CD8-positive, alpha-beta T cell (primary cell): ENCODE measurements at places on chromosomes 16 and 17.

- DNase-seq, result no peak
These were observed 58.9 kb upstream of the CLEC3A start for GRCh38 chr16:77963185-77964044.

- no peak for DNase-seq
These were observed 30.4 kb upstream of the TAOK1 start for GRCh38 chr17:29359777-29360176.

DNA sequence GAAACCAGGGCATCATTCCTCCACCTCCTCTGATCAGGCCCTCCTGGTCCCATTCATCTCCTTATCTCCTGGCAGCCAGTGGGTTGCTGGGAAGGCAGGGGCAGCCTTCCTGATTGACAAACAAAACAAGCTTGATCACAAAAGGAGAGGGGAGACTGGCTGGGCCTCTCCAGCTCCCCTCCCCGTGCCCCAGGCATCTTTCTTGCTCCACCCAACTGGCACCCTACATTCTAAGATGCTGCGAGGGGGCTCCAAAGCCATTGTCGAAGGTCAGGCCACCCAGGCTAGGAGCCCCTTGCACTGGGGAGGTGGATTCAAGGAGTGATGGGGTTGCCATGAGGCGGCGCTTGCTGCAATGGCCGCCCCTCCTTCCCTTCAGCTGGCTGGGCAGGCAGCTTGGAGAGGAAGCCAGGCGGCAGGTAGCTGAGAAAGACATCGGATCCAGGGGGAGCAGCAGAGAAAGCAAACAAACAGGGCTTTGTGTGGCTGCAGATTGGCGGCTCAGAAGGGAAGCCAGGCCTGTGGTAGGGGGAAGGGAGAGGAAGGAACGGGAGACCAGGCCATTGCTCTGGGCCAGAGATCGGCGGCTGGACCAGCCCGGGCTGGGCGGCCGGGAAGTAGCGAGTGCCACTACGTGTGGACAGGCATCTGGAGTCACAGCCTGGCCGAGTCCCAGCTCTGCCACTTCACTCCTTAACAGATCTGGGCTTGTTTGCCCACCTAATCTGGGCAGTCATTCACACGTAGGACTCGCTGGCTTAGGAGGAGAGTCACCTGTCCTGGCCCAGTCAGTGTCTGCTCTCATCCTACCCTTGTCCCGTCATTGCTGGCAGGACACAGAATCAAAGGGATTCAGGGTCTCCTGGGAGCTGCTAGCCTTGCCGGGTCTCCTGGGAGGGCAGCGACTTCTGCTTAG, 12.3 kb downstream of the RAI1 start:
- no peak for DNase-seq

GRCh38 chr17:15274017-15274416, 8.9 kb upstream of the PMP22 start:
- no peak for DNase-seq

DNA sequence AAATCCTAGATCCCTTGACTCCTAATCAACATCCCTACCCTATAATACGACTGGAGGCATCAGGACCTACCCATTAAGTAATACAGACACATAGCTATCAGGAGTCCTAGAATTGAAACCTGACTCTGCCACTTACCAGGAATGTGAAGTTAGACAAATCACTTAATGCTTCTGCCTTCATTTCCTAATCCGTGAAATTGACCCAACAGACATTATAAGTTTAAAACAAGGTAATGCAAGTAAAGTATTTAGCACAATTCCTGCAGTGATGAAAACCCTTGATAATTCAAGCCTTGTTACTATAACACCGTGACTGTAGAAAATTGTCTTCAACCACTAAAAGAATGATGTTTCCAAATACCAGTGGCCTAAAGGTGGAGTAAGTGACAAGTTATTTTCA, 150.2 kb downstream of the KCNJ2 start:
- DNase-seq, result no peak

GRCh38 chr17:46179375-46179999, 13.7 kb downstream of the KANSL1 start:
- DNase-seq, result no peak

DNA sequence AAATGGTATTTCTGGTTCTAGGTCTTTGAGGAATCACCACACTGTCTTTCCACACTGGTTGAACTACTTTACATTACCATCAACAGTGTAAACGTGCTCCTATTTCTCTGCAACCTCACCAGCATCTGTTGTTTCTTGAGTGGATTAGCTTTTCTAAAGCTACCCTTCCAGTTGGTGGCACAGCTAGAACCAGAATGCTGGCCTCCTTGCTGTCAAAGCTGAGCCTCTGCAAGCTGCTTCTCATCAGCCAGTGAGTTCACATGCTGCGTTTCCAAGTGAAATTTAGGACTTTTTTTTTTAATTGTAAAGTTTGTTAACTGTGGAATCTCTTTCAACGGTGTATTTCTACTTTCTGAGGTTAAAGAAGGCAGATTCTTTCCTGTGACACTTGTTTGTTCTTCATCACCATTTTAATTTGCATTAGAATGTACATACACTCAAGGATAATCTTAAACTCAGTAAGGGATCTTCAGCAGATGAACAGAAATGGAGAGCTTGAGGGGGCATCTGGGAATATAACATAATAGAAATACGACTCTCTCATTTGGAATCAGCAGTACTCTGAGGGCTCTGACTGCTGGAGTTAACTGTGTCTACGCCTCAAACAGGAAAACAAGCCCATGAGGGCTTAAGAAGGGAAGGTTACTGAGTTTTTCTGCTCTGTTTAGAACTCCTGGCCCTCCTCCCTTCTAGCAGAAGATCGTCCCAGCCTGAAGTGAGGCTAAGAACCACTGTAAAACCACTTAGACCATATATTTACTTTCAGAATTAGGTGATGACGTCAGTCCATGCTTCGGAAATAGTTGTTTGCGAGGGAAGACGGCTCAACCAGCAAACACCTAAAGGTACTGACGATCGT, 148.4 kb upstream of the FAM20A start:
- DNase-seq, result no peak

GRCh38 chr16:89363621-89364393, 126.6 kb downstream of the ANKRD11 start:
- DNase-seq, result peak; percentile 21

DNA sequence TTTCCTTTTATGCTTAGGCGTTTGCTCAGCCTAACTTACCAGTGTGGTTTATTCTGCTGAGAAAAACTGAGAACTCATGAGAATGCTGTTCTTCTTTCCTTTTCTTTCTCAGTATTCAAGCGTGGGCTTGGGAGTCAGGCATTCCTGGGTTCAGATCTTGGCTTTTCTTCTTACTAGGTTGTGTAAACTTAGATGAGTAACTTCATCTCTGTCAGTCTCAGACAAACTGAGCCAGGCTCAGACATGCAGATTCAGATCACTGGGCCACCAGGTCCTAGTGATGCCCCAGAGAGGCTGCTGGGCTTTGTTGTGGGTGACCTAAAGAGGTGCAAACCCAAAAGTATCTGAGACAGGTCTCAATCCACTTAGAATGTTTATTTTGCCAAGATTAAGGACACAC, 95.8 kb upstream of the MPHOSPH6 start:
- no peak for DNase-seq

DNA sequence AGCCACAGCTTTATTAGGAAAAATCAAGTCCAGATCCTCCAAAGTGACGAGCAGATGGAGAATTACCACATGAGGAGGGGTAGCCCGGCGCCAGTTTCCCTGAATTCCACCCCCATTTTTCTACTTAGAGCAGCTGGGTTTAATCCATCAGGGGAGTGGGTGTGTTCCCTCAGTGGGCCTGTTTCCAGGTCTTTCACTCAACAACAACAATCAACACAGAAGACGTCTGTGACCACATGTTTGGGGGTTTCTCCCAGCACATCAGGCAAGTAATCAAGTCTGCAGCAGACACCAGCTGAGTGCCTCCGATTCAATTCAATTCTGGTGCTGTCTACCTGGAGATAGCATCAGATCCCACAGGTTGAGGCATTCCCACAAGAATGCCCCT, 6.8 kb downstream of the SLC6A2 start:
- no peak for DNase-seq

DNA sequence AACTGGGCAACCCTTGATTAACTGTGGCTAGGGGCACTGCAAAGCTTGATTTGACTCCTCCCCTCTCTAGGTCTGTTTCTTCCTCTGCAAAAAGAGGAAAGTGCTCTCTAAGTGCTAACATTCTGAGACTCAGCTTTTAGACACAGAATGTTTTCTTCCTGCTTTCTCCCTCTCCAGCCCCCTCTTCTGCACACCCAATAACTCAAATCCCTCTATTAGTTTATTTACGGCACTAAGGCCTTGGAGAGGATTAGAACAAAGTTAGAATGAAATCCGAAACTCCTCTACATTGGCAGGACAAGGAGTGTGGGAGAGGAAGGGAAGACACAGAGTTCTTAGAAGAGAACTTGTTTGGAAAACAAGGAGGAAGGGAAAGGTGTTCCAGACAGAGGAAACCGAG, 3.3 kb upstream of the SBK1 start:
- DNase-seq, result no peak

DNA sequence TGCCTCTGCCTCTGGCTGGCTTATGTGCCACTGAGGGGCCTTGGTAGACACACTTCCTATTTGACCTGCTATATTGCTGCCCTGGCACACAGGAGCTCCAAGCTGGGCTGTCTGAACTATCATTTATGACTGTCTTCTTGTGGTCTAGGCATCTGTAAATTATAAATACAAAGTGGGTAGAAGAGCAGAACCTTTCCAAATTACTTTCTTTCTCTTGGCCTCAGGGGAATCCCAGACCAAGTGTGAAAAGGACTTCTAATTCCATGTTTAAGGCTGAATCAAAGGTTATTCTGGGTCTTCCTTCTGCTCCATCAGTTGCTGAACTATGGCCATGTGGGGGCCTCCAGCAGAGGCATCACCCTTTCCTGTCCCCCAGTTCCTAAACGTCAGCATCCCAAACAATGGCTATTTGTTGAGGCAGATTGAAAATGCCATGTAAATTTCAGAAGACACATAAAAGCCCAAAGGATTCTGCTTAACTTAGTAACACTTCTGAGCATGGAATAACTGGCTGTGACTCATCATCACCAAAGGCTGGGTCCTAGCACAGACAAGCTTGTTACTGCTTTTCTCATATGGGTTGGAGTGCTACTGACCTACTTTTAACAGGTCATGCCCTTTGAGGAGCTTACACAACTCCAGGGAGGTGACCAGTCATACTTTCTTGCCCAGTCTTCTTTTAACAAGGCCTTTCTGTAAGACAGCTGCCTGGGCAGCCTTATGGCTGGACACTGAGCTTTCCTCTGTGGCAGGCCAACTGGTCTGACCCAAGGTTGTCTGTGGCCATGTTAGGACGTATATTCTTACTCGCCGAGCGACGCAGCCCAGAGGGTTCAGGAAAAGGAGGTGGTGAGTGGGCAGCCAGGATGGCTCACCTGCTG, 154.8 kb downstream of the VPS53 start:
- DNase-seq, result no peak

DNA sequence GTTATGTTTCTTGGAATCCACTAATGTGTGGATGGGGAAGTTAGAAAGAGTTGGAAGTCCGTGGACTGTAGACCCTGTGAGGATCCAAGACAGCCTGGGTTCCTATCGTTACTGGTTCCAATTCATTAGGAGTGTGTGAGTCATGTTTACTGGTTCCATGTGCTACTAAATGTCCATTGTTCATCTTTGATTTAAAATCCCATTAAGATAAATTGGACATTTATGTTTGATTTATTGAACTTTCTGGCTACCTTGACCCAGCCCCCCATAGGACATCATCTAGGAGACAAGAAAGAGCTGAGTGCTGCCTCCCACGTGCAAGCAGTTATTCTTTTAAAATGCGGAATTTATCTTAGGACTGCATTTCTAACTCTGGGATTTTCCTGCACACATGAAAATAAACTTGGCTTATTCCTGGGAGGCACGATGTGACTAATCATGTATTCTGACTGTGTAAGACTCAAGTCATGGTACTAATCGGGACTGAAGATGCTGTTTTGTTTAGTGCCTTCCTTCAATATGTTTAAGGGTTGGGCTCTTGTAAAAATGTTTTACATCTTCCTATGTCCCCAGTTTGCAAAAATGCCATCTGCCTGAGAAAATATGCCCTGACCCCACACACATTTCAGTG, 53.4 kb downstream of the RGS9 start:
- no peak for DNase-seq

GRCh38 chr16:89707695-89708094, 6.2 kb upstream of the SPATA2L start:
- no peak for DNase-seq

DNA sequence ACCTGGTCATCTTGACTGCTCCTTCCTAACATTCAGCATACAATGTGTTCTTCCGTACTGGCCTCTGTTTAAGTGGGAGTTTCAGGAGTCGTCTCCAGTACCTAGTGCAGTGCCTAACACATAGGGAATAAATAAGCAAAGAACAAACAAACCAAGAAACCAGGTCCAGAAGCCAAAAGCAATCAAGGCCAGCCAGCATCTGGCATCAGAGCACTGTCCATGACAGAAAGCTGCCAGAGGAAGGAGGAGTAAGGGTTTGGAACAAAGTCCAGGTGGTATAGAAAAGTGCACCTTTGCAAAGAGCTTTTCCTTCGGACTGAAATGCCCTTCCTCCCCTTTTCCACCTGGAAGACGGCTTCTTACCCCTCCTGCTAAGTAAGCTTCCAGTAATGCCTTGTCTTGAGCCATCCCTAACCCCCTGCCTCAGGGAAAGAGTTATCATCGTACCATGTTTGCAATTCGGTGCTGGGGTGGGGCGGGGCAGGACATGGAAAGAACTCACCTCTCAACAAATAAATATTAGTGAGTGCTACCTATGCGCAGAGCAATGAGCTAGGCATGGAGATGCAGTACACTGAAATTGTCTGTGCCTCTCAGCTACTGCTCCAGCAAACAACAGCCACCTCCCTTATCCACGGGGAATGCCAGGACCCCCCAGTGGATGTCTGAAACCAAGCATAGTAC, 47.6 kb downstream of the C17orf67 start:
- DNase-seq, result no peak

GRCh38 chr16:17467923-17468540, 2.7 kb downstream of the XYLT1 start:
- DNase-seq, result peak; percentile 58

DNA sequence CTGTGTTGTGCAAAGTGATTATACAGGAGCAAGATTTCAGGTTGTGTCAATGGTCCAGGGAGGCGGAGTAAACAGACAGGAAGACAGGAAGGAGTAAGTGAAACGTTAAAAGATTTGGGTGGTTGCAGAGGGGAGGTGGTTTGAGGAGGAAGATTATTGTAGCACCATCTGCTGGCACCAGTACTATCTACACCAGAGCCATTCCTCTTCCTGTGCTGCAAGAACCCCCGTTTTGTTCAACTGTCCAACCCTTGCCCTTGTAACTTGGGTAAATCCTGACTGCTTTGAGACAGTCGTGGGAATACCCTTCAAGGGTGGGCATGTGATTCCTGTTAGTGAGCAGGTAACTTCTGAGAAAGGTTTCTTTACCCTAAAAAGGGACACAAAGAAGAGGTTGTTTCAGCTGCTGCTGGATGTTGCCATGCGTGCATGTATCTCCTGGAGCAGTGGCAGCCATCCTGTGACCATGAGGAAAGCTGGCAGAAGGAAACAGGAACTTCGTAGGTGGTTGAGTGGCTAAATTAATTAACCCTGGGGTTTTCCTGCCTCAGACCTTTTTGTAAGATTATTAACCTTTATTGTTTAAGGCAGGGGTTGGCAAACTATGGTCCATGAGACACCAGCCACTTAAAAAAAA, 124.1 kb downstream of the PRKCA start:
- peak; percentile 49 for DNase-seq

GRCh38 chr17:66747578-66748275, 87.2 kb upstream of the CACNG5 start:
- no peak for DNase-seq
